ENCODE measurements at places on chromosomes 3 and 15.

DNA sequence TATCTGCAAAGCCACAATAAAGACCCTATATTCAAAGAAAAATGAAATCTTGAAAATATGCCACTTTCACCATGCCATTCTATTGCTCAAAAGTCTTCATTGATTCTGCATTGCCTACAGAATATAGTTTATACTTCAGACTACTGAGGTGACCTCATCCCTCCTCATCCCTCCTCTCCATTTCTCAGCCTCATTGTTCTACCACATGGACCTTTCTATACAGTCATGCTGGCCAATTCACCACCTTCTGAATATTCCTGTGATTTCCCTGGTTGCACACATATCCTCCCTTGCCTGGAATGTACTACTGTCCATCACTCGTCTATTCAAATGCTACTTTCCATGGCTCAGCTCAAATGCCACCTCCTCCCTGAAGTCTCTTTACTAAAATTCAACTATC lies 3.5 kb upstream of the COL8A1 start:
- no peak for DNase-seq

DNA sequence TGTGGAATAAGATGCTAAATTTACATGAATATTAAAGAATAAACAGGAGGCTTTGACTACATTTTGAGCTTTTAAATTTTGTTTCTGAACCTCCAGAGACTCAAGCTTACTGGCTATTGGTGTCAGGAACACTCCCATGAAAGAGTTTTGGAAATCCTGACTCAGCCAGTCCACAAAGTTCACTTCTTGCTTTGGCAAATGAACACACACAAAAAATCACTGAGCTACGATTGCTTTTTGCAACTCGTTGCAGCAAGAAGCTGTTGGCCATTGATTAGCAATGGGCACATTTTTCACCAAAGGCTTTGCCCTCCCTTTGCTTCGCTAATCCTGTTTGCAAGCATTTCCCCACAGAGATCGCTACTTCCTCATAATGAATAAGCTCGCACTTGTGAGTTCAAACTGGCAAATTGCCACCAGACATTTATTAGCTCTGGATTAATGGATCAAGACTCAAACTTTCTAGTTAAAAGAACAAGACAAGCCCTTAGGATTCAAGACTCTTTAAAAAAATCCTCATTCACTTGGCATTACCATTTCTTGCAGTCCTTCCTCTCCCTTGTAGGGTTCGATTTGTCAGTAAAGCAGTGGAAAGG lies 343.2 kb upstream of the ONECUT1 start:
- no peak for DNase-seq

DNA sequence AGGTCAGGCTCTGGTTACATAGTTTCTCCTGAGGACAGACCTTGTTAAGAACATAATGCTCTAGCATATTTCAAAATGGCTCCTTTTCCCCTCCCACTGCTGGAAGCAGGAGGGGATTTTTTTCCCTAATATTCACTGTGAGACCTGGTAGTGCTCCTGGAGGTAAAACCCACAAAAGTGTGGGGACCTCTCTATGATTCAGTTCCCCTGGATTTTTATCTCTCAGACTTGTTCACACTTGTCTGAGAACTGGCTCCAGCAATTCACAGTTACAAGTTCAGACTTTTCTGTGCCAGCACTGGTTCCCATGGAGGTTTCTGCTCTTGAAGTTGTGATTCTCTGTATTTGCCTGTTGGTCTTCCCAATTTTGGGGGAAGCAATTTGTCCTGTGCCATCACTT lies 36.3 kb upstream of the PCOLCE2 start:
- DNase-seq, result no peak

DNA sequence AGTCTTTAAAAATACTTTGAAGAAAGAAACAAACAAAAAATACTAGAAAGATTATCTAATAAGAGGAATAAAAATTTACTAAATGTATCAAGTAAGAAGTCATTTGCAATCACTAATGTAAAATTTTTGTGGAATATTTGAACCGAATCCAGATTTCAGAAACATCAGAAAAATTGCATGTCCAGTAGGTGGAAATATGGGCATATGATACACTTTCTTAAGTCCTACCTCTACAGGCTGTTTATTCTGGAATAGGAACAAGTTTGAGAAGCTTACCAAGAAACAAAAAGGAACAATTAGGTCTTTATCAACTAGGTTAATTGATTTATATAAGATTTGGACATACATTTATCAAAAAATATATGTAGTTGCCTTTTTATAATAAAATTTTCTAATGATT lies 292.9 kb upstream of the ROBO1 start:
- DNase-seq, result no peak

GRCh38 chr15:70140543-70141375 lies 43.0 kb upstream of the TLE3 start:
- no peak for DNase-seq

- no peak for DNase-seq
These were observed 189.1 kb downstream of the GHSR start for GRCh38 chr3:172259111-172259541.

DNA sequence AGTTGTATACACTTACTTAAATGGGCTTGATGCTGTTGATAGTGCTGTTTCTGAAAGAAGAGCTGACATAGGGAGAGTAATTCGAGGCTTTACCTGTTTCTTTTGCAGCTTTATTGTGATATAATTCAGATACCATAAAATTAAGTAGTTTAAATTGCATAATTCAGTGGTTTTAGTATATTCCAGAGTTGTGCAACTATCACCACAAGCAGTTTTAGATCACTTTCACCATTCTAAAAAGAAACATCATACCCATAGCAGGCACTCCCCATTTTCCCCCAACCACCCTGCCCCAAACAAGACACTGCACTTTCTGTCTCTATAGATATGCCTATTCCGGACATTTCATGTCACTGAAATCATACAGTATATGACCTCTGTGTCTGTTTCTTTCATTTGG lies 98.5 kb downstream of the MTHFS start:
- DNase-seq, result no peak

DNA sequence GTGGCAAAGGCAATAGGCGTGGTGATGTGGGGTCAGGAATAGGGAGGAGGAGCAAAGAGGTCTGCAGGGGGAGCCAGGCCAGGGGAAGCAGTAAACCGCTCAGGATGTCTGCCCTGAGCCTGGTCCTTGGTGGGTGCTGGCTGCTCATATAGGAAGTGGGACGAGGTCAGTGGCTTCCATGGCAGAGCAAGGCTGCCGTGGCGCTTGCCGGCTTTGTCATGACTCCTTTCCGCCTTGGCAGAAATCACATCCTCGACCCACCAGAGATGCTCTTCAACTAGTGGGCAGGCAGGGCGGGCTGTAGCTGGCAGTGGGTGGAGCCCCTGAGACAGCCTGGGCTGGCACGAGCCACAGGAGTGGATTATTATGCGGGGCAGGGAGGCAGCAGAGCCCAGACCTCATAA lies 13.1 kb upstream of the SKOR1 start:
- DNase-seq, result no peak

DNA sequence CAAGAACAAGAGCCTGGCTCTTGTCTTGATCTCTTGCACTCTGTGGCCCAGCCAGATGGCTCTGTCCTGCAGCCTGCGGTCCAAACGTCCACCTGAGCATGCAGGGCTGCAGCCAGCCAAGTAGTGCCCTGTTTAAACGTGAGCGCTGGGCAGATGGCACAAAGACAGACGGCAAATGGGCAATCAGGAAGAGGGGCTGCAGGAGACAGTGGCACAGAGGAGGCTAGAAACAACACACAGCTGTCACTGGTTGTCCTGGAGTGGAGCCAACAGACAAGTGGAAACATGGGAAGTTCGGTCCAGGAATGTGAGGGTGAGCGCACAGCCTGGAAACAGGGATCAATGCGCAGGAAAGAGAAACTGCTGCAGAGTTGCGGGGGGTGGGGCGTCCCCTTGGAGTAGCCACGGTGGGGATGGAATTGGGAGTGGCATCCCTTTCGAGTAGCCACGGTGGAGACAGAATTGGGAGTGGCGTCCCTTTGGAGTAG lies 10.7 kb upstream of the ZXDC start:
- no peak for DNase-seq

DNA sequence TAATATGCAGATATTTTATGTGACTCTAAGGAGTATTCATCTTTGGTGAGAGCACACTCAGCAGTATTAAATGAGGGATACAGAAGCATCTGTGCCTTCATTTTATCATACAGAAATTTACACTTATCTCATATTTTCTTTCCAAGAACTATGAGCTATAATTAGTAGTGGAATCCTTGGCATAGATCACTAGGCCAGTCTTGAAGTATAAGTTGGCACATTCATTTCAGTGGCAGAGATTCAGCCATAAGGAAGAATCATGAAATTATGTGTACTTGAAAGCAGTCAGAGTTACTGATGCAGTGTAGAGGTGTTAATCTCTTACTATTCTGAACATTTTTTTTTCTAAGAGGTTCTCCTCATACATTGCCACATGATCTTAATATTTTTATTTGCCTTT lies 393.6 kb upstream of the GOLIM4 start:
- no peak for DNase-seq

DNA sequence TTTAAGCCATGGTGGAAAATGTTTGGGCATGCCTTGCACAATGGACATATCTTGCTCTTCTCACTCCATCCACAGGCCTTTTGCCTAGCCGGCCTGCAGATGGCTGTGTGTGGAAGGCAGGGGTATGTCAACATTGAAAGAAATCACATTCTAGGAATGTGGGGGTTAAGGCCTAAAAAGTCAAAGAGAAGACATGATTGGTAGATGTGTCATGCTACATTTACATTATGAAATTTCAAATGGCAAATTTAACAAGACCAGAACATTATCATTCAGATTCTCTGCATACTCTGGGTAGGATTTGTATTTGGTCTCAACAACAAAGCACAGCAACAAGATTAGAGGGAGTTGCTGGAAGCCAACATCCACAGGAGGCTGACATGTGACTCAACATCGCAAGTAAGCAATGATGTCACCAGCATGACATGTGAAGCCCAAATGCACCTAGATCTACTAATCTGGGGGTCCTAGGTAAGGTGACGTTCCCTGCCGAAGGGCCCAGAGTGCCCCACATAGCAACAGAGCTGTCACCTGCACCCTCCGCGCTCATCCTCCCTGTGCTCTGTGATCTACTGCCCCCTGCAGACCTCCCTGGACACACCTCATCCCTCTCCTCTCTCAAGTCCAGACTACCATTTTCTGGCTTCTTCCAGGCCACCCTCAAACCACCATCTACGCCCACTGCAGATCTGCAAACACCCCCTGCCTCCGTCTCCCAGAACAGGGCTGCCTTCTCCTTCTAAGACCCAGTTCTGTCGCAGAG lies 39.4 kb downstream of the CLDN18 start:
- no peak for DNase-seq

GRCh38 chr3:141279077-141279967 lies 47.7 kb downstream of the PXYLP1 start:
- DNase-seq, result no peak

- DNase-seq, result no peak
These were observed 7.5 kb downstream of the GYG1 start for GRCh38 chr3:148998715-148999423.

- DNase-seq, result no peak
These were observed 3.9 kb upstream of the SCG3 start for GRCh38 chr15:51677452-51677851.

GRCh38 chr3:161745741-161746140 lies 249.1 kb downstream of the OTOL1 start:
- DNase-seq, result no peak

DNA sequence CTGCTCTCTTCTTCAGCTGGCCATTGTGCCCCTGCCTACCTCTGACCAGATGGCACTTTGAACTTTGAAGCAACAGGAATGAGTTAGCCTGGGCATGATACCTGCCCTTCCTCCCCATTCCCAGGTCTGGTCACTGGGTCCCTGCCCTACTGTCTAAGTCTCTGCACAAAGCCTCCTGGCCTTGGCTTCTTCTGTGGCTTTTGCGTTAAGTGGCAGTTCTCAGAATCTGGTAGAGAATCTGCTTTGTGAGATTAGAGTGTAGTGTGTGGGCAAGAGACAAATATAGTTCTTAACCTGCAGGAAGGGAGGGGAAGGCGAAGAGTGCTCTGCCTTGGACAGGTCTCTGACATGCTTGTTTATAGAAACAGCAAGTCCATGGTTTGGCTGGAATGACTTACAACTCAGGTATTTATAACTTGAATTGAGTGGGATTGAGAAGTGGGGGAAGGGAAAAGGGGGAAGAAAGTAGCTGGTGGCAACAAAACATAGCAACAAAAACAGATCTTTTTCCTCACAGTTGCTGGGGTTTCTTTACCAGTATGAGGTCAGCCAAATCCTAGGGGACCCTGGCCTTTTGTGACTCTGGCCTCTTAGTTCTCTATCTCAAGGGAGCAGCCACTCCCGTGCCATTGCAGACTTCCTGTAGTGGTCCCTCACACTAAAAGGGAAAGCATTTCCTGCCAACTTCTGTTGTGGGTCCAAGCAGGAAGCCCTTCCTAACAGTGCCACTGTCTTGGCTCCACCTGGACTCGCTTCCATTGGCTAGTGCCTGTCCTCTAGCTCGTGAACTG lies 16.7 kb downstream of the MAPKBP1 start:
- no peak for DNase-seq

DNA sequence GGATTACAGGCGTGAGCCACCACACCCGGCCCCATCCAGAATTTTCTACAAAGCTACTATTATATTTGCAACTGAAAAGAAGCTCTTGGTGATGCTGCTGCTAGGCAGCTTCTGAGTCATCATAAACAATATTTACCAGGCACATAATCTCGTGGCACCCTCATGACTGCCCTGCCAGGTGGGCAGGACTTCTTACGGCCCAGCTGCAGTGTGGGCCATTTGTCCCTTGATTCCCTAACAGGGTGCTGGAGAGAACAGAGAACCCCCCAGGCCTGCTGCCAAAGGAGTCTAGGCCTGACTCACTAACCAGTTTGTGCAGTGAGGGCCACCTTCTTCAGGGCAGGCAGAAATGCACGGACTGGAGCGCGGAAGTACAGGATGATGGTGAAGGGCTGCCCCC lies 4.9 kb downstream of the EPB42 start:
- no peak for DNase-seq

GRCh38 chr3:167008791-167009190 lies 371.3 kb downstream of the ZBBX start:
- DNase-seq, result no peak

DNA sequence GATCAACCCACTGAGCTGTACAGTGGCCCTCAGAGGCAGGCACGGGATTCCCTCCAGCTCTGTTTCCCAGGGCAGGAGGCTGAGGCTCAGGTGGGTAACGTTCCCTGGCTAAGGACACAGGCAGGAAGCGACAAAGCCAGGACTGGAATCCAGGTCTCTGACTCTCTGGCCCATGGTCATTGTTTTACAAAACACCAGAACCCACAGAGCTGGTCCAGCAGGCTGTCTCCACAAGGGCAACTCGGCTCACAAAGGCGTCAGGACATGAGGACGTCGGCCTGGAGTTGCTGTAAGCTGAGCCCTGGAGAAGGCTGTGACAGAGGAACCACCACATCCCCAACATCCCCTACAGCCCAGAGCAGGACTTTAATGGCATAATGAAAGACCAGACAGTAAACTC lies 30.7 kb downstream of the NUP210 start:
- no peak for DNase-seq

GRCh38 chr3:159948429-159949144 lies 40.0 kb upstream of the IL12A start:
- no peak for DNase-seq

Measured in LNCaP clone FGC (cell line).